ENCODE measurements at places on chromosomes 16 and 17. TPM values are rescaled to one million over a fixed set of nuclear protein-coding genes. Genes with fewer than 3 reads are reported as not detected.

- peaks cover 18% of the 10 kb centered on the region for H3K4me1 ChIP-seq
- H3K27me3 ChIP-seq = peaks cover 6% of the 10 kb centered on the region
- no peak overlapping the region for H3K4me3 ChIP-seq
- H3K27ac ChIP-seq = peak overlapping the region; percentile 13
- no peak for DNase-seq
Measured at GRCh38 chr16:565419-566330, 1.1 kb upstream of the NHLRC4 start.

HOXB9 gene
- total RNA-seq = not detected

HOXB1 gene
- total RNA-seq = not detected

GRCh38 chr16:27847030-27847550 is 216.4 kb downstream of the GSG1L start:
- H3K36me3 ChIP-seq = no peaks in the 10 kb centered on the region
- DNase-seq = no peak
- H3K27me3 ChIP-seq = peaks cover 3% of the 10 kb centered on the region
- H3K4me3 ChIP-seq = no peak overlapping the region

DNA sequence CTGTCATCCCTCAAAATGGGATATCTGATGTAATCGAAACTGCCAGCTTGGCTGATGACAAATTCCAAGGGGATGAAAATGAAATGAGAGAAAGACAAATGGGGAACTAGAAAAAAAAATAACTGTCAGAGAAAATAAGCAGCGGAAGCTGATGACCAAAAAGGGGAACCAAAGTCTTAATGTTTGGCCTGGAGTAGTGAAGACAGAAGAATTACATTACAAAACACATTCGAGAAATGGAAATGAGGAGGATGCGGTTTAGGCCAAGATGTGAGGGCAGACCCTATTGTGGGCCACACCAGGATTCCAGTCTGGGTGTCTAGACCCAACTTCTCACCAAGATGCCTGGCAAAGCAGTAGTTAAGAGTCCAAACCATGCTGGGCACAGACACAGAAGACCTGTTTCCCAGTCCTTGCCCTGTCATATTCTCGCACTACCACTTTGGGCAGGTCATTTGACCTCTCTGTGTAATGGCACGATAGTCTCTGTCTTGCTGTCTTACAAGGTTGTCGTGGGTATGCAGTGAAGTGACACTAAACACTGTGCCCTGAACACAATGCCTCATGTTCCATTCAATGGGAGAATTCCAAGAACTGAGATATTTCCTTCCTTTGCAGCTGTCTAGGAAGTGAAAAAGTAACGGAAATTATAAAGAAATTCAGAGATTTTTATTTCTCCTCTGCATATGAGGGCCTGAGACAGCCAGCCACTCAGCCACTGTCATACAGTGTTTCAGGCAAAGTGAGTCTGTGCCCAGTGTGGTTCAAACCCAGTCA is 12.3 kb upstream of the CCL2 start:
- H3K27me3 ChIP-seq = peaks cover 9% of the 10 kb centered on the region
- DNase-seq = no peak
- H3K27ac ChIP-seq = no peak overlapping the region

KRTAP9-4 gene
- not detected for total RNA-seq

SGCA gene
- total RNA-seq = not detected

MYBBP1A gene
- 59.0 TPM for total RNA-seq

DNA sequence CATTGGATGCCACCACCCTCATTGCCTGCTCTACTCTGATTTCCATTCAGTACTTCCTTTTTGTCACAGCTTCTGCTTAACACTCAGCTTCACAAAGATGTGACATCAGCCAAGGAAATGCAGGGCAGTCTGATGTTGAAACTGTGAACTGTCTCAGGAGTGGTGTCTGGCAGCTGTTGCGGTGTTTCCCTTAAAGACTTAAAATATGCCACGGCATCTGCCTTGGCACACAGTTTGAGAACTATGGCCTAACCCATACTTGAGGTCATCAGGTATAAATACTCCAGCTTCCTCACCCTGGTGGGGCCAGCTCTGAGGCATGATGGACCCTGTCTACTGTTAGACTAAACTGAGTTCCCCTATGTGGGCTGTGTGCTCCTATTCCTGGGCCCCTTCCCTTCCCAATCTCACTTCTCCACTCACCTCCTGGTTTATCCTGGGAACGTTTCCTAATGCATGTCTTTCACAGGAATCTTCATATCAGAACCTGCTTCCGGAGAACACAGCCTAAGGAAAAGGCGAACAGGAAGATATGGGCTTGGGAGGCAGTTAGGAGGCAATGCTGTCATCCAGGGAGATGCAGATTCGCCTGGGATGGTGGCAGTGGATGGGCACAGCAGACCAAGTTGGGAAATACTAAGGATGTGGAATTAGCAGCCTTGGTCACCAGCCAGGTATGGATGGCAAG is 96.5 kb downstream of the WSCD1 start:
- no peaks in the 10 kb centered on the region for H3K4me1 ChIP-seq
- no peak for DNase-seq
- no peak overlapping the region for H3K27ac ChIP-seq

GRCh38 chr17:8749616-8750015 is 5.0 kb upstream of the CCDC42 start:
- H3K27ac ChIP-seq = no peak overlapping the region
- H3K4me1 ChIP-seq = peaks cover 13% of the 10 kb centered on the region
- no peak for DNase-seq
- H3K4me3 ChIP-seq = no peak overlapping the region
- H3K36me3 ChIP-seq = no peaks in the 10 kb centered on the region

GRCh38 chr16:75288181-75288580 is 36.8 kb upstream of the BCAR1 start:
- peak overlapping the region; percentile 40 for H3K4me3 ChIP-seq
- no peak for DNase-seq
- H3K27ac ChIP-seq = peak overlapping the region; percentile 2

GRCh38 chr16:20938426-20938825 is 37.9 kb downstream of the LYRM1 start:
- H3K4me1 ChIP-seq = peaks cover 24% of the 10 kb centered on the region
- H3K27me3 ChIP-seq = peaks cover 4% of the 10 kb centered on the region
- H3K4me3 ChIP-seq = no peak overlapping the region

DNA sequence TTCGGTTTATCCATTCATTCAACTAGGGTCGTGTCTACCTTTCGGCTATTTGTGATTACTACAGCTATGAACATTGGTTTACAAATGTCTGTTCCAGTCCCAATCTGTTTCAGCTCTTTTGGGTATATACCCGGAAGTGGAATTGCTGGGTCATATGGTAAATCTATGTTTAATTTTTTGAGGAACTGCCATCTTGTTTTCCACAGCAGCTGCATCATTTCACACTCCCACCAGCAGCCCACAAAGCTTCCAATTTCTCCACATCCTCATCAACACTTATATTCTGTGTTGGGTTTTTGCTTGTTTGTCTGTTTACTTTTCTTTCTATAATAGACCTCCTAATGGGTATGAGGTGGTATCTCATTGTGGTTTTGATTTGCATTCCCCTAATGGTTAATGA is 48.7 kb upstream of the GINS3 start:
- no peak overlapping the region for H3K4me3 ChIP-seq
- H3K27ac ChIP-seq = no peak overlapping the region
- H3K36me3 ChIP-seq = no peaks in the 10 kb centered on the region
- DNase-seq = no peak
- H3K4me1 ChIP-seq = no peaks in the 10 kb centered on the region

DNA sequence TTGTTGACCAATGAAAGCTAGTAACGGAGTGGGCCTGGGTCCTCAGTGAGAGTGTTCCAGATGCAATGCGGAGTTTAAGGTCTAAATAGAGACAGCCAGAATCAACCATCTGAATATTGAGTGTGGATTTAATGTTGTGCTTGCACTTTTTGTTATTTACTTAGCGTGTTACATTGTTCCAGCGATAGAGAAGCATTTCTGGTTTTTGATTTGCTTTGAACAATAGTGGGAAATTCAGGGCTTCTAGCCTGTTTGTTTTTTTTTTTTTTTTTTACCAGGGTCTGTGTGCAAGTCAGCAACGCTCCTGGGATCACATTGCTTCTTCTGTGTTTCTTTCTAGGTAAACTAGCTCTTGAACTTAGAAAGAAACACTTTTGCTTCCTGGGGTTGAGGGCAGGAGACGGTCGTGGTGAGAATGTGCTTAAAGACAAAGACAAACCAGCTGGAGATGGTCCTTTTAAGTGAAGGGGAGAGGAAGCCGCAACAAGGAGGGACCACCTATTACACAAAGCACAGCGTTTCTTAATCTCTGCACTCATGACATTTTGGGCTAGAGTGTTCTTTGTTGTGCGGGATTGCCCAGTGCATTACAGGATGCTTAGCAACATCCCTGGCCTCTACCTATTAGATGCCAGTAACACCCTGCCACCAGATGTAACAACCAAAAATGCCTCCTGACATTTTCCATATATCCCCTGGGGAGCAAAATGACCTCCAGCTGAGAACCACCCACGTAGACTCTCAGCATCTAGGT is 119.2 kb downstream of the MAP2K6 start:
- no peaks in the 10 kb centered on the region for H3K27me3 ChIP-seq
- no peaks in the 10 kb centered on the region for H3K36me3 ChIP-seq
- no peak overlapping the region for H3K27ac ChIP-seq
- DNase-seq = no peak
- H3K4me1 ChIP-seq = peaks cover 1% of the 10 kb centered on the region

- H3K4me3 ChIP-seq = no peak overlapping the region
- DNase-seq = no peak
- peaks cover 36% of the 10 kb centered on the region for H3K4me1 ChIP-seq
- H3K27me3 ChIP-seq = no peaks in the 10 kb centered on the region
- H3K36me3 ChIP-seq = peaks cover 28% of the 10 kb centered on the region
Measured at GRCh38 chr17:43014020-43014648, 7.5 kb downstream of the IFI35 start.

SRCIN1 gene
- 0.06 TPM for total RNA-seq

APOH gene
- not detected for total RNA-seq

MSLN gene
- not detected for total RNA-seq

- DNase-seq = no peak
- H3K4me1 ChIP-seq = no peaks in the 10 kb centered on the region
- no peak overlapping the region for H3K27ac ChIP-seq
- H3K4me3 ChIP-seq = no peak overlapping the region
- no peaks in the 10 kb centered on the region for H3K36me3 ChIP-seq
- peaks cover 3% of the 10 kb centered on the region for H3K27me3 ChIP-seq
Measured at GRCh38 chr17:19718613-19719354, 2.4 kb upstream of the SLC47A2 start.

DNA sequence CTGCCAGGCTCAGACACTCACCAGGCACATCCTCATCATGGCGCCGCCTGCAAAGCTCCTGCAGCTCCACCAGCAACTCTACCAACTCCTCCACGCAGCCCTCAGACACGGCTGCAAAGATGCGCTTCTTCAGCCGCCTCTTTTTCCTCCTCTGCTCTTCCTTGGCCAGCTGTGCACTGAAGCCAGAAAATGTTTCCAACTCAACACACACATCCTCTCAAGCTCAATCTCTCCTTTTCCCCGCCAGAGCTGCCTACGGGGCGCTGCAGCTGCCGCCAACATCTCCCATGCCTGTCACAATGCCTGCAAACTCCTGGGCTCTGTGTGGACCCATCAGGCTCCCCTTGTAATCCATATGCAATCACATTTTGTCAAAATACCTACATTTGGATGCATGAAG is 14.2 kb downstream of the TRPV3 start:
- no peaks in the 10 kb centered on the region for H3K4me1 ChIP-seq
- no peaks in the 10 kb centered on the region for H3K27me3 ChIP-seq
- H3K36me3 ChIP-seq = no peaks in the 10 kb centered on the region
- no peak overlapping the region for H3K4me3 ChIP-seq
- no peak for DNase-seq
- no peak overlapping the region for H3K27ac ChIP-seq

CACNA1G gene
- total RNA-seq = not detected

SDR42E1 gene
- 11.5 TPM for total RNA-seq

TMIGD1 gene
- not detected for total RNA-seq

- peak overlapping the region; percentile 68 for H3K27ac ChIP-seq
- peaks cover 22% of the 10 kb centered on the region for H3K36me3 ChIP-seq
- H3K4me1 ChIP-seq = peaks cover 70% of the 10 kb centered on the region
Measured at GRCh38 chr16:10881479-10882030, 4.6 kb downstream of the CIITA start.

DNA sequence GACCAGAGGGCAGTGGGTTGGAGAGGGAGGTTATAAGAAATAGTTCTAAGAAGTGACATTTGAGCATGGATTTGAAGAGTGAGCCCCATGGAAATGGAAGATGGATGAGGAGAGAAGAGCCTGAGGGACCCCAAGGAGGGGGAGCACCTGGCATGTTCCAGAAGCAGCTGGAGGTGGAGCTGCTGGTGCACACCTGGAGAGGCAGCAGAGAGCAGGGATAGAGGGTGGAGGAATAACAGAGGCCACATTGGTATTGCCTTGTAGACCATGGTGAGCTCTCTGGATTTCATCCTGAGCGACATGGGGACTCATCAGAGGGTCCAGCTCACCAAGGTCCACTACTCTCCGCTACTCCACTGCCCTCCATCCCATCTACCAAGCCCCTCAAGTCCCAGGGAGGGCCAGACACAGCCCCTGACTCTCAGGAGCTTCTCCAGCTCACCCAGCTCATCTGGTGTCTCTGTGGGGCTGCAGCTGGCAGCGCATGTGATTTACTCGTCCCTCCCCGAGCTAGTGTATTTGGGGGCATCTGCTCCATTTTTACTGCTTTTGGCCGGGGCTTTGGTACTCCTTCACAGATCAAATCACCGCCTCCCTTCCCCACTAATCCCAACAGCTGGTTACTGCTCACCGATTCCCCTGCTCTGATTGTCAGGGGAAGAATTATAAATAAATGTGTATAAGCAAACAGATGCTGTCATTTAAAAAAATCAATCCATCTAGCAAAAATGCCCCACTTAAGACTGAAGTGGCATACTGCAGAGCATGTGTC is 22.1 kb upstream of the KDM8 start:
- peaks cover 4% of the 10 kb centered on the region for H3K36me3 ChIP-seq
- no peak for DNase-seq
- H3K27me3 ChIP-seq = peaks cover 6% of the 10 kb centered on the region
- H3K27ac ChIP-seq = peak overlapping the region; percentile 2
- H3K4me3 ChIP-seq = no peak overlapping the region
- peaks cover 56% of the 10 kb centered on the region for H3K4me1 ChIP-seq

- no peak overlapping the region for H3K4me3 ChIP-seq
- DNase-seq = no peak
- peaks cover 95% of the 10 kb centered on the region for H3K4me1 ChIP-seq
- H3K27me3 ChIP-seq = no peaks in the 10 kb centered on the region
Measured at GRCh38 chr17:40485851-40486521, 15.4 kb downstream of the TNS4 start.

HSF5 gene
- total RNA-seq = 0.77 TPM

UNKL gene
- 37.9 TPM for total RNA-seq

DNA sequence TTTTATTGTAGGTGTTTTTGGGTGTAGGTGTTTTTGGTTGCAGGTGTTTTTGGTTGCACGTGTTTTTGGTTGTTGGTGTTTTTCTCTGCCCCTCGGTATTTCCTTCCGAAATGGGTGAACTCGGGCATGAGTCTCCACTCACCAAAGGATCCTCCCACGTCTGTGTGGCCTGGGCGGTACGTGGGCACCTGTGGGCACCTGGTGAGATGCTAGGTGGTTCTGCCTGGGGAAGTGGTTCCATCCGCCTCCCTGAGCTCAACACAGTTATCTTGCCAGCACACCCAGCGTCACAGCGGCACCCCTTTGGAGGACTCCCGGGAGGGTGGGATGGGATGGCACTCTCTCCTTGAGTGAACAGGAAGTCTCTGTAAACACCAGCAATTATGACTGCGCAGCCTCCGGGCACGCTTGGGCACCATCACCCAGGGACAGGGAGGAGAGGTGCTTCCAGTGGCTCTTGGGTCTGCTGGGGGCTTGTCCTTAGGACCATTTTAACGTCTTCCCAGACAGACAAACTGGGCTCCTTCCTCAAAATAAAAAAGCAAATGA is 29.8 kb downstream of the COX4I1 start:
- H3K4me3 ChIP-seq = no peak overlapping the region
- DNase-seq = no peak
- no peak overlapping the region for H3K27ac ChIP-seq
- H3K4me1 ChIP-seq = peaks cover 3% of the 10 kb centered on the region
- peaks cover 3% of the 10 kb centered on the region for H3K36me3 ChIP-seq

Measured in activated CD4-positive, alpha-beta T cell treated with anti-CD3 and anti-CD28 coated beads, Interleukin-2, amount 10 ng/mL, durations not matched to agents 7 days and 5 days (primary cell).